SJCRH30 (cell line): ENCODE measurements at places on chromosomes 12 and 14.

DNA sequence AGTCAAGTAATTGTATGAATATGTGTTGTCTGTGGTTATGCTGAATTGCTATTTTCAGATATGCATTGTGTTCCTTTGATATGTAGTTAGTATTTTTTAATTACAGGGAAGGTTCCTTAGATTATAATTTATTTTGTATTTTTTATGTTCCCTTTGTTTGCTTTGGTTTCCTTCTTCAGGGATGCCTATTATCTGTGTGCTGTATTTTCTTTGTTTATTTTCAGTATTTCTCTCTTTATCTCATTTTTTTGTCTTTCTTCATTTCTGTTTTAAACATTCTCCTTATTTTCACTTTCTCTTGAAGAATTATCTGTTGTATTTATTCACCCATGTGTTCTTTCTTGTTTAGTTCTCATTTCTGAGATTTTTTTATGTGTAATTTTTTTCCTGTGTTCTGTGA is 163.1 kb downstream of the EMP1 start:
- no peak for DNase-seq

- no peak for DNase-seq
These were observed 248.3 kb downstream of the PHLDA1 start for GRCh38 chr12:75783093-75783877.

- no peak for DNase-seq
These were observed 133.1 kb downstream of the DAAM1 start for GRCh38 chr14:59321626-59321949.

GRCh38 chr12:128418944-128419343 is 152.0 kb downstream of the TMEM132C start:
- DNase-seq = no peak

DNA sequence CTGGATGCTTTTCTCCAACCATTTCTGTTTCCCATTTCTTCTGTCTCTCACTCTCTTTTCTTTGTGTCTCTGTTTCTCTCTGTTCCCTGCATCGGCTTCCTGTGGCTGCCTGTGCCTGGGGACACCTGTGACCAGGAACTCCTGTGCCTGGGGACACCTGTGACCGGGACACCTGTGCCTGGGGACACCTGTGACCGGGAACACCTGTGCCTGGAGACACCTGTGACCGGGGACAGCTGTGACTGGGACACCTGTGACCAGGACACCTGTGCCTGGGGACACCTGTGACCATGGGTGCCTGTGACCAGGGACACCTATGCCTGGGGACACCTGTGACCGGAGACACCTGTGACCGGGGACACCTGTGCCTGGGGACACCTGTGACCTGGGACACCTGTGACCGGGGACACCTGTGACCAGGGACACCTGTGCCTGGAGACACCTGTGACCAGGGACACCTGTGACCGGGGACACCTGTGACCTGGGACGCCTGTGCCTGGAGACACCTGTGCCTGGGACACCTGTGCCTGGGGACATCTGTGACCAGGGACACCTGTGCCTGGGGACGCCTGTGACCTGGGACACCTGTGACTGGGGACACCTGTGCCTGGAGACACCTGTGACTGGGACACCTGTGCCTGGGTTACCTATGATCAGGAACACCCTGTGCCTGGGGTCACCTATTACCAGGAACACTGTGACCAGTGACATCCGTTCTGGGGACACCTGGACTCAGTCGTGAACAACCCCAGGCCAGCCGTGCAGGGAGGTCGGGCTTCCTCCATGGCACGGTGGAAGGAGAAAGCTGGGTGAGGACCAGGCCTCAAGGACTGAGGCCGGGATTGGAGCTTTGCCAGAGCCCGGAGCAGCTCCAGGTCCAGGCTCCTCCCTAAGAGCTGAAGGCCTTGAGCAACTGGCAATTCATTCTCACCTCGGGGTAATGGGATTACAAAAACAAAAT is 23.4 kb upstream of the FBRSL1 start:
- no peak for DNase-seq

DNA sequence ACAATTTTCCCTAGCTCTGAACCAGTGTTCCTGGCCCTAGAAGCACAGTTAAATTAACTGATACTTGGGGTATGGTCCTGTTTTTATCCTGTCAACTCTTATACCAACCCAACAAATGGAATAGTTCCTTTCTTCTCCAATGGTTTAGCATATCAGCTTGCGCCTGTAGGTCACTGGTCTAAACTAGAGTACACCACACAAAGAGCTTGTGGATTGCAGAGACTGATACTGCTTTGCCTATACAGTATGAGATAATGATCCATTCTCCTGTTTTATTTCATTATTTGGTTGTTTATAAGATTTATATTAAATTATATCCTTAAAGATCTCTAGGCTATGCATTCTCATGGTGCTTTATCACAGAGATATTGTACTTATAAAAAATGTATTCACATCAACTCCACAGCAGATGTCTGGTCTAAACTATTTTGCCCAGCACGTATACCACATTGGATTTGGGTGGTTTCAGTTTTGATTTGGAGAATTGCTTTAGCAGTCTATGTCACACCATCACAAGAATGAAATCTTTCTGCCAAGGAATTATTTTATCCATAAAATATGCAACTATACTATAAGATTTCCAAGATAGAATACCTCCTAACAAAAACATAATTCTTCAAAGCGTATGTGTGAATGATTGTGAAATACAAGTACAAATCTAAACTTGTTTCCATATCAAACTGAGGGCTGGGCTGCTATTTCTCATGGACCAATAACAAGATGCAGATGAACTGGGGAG is 142.1 kb downstream of the SLC16A7 start:
- no peak for DNase-seq

- DNase-seq = no peak
These were observed 50.3 kb downstream of the TSHR start for GRCh38 chr14:81005540-81006228.

GRCh38 chr14:31990183-31990857 is 86.8 kb upstream of the ARHGAP5 start:
- DNase-seq = no peak

- no peak for DNase-seq
These were observed 82.3 kb upstream of the CDKN3 start for GRCh38 chr14:54314365-54315104.

DNA sequence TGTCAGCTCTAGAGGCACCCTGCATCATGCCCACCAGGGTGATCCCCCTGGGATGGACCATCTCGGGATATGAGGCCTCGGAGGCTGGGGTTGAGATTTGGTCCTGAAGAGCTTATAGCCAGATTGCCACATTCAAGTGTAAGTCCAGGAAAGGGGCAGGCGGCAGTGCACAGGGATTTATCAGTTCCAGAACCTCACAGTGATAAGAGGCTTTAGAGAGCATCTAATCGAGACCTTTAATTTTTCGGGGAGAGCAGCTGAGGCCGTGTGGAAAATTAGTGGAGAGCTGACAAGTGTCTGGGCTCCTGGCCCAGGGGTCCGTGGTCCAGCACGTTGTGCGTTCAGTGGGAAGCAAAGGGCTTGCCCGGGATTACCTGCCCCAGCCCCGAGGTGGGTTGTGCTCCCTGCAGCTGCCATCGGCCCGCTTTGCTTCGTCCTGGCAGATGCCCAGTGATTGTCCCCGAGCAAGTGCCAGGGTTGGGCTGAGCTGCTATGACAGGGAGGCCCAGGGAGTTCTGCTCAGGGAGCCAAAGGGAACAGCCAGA is 52.1 kb downstream of the C14orf132 start:
- no peak for DNase-seq

DNA sequence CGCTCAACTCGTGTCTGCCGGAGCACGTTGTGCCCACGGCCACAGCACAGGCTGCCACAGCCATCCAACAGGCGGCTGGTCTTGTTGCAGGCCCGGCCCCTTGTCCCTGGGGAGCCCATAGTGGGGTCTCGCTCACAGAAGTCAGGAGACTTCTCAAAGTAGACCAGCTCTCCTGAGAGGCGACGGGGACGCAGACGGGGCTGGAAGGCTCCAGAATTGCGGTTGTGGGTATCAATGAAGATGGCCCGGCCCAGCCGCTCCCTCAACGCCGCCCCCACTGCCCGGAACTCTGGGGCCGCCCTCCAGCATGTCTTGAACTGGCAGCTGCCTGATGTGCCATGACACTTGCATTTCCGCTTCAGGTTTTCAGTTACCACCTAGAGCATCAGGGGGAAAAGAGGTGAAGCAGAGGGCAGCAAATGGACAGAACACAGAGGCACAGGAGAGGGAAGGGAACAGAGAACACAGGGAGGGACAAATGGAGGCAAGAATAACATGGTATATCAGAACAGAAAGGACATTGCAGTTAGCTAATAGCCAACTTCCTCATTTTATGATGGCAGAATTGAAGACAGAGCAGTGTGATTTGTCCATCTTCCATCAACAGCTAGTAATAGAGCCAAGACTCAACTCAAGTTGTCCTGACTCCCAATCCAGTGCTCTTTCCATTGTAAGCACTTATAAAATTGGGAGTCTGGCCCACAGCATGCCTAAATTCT is 5.2 kb downstream of the WNT10B start:
- no peak for DNase-seq

DNA sequence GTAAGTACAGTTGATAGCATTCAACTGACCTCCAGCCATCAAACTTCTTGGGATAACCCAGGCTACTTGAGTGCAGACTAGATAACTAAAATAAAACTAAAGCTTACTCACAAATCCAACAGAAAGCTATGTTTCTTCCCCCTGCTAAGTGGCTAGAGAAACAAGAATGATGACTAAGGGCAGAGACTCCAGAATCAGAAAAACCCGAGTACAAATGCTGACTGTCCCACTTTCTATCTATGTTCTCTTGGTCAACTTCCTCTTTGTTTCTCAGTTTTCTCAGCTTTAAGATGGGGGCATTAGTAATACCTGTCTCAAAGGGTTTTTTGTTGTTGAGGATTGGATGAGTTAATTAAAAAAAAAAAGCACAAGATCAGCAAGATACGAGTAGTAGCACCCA is 6.1 kb upstream of the NUAK1 start:
- DNase-seq = no peak

- DNase-seq = no peak
These were observed 8.4 kb downstream of the PPP2R3C start for GRCh38 chr14:35113308-35113950.

DNA sequence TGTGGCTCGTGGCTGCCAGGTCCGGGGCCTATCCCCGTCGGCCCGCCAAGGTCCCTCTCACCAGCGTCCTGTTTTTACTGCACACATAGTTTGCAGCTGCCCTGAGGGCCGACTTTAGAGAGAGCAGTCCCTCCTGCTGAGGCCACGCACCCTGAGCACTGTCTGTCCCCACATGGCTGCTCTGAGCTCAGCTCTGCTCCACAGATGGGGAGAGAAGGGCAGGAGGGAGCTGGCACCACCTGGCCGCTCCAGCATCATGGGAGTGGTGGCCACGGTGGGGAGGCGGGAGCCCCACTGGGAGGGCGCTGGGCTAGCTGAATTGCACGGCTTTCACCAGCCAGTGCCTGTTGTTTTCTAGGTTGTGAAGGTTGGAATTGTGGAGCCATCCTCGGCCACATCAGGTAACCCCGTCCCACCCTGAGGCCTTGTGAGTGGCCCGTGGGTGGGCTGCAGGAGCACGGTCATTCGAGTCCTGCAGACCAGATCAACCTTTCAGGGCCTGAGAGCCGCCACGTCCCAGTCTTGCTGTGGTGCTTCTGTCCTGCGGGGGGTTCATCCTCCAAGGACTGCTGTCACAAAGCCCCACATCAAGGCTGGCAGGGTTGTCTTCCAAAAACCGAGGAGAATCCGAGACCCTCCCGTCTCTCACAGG is 7.4 kb upstream of the TEX22 start:
- DNase-seq = no peak

GRCh38 chr12:120831648-120832267 is 72.4 kb downstream of the SPPL3 start:
- DNase-seq = no peak

- DNase-seq = no peak
These were observed 2.3 kb downstream of the CLEC2B start for GRCh38 chr12:9866860-9867269.

DNA sequence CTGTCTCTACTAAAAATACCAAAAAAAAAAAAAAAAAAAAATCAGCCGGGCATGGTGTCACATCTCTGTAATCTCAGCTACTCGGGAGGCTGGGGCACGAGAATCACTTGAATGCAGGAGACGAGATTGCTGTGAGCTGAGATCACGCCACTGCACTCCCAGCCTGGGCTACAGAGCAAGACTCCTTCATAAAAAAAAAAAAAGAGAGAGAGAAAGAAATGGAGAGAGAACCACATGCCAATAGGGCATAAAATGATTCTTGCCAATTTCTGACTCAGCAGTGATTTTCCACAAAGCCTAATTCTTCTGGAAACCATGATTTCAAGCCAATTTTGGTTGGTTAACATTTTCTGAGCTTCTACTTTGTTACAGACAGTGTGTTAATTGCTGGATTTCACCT is 250.4 kb upstream of the SEL1L start:
- DNase-seq = no peak

GRCh38 chr12:41442896-41443295 is 254.8 kb downstream of the PDZRN4 start:
- no peak for DNase-seq
